Stimulated activated CD8-positive, alpha-beta memory T cell treated with anti-CD3 and anti-CD28 coated beads, Interleukin-7, amount 100 ng/mL, for 1 hour (primary cell): ENCODE measurements at places on chromosomes 2 and 18.

DNA sequence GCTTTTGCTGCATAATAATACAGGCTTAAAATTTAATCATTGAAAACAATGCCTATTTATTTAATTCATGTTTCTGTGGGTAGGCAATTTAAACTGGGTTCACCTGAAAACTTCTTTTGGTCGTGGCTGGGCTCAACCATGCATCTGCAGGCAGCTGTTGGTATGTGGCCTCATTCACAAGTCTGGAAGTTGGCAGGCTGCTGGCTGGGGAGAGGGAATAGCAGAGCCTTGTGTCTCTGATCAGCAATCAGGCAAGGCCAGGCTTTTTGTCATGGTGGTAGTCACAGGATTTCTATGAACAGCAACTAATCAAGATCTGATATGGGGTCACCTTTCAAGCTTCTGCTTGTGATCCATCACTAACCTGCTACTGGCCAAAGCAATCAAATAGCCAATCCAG lies 130.1 kb upstream of the KCNJ3 start:
- DNase-seq: no peak

DNA sequence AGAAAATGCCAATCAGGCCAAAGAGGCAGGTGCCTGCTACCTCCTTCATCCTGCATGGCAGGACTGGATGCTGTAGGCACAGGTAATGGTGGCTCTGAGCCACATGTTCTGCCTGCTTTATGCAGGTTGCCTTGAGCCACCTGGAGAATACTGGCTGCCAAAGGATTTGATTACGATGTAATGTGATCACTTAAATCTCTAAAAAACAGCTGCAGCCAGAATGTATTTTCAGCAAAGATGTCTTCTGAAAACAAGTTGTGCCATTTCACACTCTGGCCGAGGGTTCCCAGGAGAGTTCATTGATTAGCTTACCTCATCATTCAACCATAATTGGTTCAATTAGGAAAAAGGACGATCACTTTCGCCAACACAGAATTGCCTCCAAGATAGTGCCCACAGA lies 17.9 kb upstream of the MSGN1 start:
- no peak for DNase-seq

- DNase-seq: no peak
Measured at GRCh38 chr18:47997338-47997780, 66.9 kb upstream of the SMAD2 start.

DNA sequence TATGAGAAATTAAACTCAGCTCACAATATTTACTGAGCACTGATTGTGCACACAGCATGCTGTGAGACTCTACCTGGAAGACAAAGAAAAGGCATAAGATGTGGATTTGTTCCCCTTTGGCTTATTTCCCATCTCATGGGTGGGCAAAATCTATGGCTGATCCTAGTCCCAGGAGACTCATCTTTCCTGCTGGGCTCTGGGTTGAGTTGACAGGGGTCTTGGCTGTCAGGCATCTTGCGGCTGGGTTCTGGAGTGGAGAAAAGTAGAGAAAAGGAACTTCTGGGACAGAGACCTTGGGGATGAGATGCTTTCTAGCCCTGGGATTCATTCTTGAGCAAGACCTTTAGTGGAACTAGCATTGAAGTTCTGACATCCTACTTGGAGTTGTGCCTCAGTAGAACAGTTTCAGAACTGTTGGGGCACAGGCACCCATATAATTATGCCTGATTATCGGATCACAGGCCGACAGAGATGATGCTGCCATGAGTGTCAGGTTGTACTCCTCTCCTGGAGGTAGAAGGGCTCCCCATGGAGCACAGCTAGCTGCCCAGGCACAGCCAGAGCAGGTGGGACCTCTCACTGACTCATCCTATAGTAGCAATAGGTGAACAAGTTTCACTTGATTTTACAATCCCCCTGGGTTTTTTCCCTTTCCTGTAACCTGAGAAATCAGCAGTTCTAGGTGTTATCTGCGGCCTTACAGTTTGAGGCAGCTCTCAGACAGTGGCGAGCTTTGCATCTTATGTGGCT lies 260.9 kb downstream of the CYRIA start:
- DNase-seq: no peak

DNA sequence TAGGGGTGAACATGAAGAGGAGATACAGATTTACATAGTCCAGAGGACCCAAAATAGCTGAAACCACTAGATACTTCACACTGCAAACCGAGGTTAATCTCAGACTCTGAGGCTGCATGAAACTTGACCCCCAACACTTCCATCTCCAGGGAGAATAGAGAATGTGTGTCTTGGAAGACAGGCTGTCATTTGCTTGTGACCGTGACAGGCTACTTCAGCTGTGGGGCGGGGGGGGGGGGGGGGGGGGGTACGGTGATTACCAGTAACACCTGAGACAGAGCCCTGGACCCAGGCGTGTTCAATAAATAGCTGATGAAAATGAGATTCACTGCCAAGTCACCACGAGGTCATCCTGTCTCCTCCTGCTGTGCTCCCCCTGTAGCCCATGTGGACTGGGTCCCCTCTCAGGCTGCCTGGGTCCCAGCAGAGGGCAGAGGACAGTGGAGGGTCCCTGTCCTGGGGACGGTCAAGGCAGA lies 5.7 kb upstream of the KLHL29 start:
- no peak for DNase-seq

DNA sequence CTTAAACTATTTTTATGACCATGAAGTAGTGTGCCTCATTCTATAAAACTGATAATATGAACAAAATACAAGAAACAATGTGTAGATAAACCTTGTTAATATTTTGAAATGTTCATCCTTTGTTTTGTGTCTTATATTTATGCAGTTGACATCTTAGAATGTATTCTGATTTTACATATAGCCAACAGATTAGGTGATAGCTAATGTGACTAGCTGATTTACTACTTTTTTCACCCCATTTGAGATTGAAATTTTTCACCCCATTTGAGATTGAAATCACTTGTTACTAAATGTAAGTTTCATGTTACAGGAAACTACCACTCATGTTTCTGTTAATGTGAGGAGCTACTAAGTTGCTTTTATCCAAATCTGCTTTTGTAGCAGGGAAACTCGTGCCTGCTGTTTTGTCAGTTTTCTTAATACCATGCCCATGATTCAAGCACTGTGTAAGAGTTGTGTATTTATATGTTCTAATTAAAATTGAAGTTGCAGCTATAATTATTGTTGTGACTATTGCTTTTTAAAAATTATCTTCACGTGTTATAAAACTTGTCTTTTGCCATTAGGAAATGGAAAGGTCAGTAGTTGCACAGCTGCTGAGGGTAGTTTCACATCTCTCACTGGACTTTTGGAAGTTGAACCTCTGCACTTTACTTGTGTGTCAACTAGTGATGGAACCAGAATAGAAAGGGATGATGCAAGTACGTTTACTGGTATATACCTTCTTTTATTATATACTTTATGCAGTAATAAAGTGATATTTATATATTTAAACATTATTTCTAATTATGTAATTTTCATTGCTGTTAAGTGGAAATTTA lies 96.6 kb downstream of the BIRC6 start:
- DNase-seq: no peak

DNA sequence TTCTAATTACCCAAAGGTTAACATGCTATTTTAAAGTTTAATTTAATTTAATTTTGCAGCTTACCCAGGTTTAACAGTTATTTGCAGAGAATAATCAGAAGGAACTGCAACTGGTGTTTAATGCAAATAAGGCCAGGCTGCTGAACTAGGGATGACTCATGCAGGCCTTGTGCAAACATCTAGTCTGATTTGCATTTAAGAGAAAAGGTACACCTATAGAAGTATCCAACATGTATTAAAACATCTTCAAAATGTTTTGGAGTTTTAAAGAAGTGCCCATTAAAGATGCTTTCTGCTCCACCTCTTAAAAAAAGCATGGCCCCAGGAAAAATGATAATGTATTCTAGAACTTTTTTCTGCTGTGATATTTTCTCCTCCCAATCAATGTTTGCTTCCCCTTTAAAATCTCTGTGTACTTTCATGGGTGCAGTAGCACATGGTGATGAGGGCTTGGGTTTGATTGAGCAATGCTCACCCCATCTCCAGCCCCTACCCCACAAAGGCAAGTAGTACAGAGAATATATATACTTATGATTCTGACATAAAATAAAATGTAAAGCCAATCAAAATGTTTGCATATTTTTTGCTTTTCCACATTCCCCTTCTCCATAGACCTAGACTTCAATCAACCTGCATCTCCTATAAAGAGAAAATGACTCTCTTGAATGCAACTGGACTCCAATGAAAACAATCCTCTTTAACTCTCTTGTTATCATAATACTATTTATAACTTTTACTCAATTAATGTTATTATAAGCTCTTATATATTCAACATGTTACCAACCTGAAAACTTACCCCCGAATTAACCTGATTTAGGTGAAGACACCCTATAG lies 54.1 kb downstream of the ATP8B1 start:
- DNase-seq: no peak
